ENCODE measurements at places on chromosomes 5 and 9.

DNA sequence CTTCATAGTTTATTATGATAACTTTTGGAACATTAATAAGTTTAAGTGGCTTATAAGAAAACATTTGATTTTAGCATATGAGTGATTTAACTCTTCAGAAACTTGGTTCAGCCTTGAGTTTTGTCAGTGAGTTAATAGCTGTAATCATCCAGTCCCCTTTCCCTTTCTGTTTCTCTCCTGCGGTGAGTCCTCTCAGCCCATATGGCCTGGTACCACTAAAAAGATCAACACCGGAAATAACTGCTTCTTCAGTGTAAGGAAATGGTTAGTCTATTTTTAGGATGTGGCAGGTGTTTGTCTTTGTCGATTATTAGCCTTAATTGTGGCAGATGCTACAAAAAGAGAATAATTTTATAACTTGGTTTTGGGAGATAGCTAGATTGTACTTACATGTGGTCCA lies 120.2 kb upstream of the GRHPR start:
- no peak for DNase-seq

DNA sequence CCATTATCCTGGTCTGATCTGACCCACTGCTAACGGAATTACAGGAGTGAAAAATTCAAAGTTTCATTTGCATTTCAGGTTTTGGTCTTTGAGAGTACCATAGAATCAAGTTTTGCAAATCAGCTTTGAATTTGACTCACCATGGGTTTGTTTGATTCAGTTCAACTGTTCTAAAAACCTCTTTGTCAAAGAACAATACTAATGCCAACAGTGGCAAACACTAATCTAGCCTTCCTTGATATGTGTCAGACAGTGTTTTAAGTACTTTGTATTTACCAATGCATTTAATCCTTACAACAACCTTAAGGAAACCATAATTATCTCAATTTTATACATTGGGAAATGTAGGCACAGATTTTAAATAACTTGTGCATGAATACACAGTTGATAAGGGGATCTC lies 10.1 kb upstream of the FSD1L start:
- DNase-seq, result no peak

- DNase-seq, result no peak
Observed at GRCh38 chr5:74240783-74241750, 399.5 kb downstream of the ENC1 start.

DNA sequence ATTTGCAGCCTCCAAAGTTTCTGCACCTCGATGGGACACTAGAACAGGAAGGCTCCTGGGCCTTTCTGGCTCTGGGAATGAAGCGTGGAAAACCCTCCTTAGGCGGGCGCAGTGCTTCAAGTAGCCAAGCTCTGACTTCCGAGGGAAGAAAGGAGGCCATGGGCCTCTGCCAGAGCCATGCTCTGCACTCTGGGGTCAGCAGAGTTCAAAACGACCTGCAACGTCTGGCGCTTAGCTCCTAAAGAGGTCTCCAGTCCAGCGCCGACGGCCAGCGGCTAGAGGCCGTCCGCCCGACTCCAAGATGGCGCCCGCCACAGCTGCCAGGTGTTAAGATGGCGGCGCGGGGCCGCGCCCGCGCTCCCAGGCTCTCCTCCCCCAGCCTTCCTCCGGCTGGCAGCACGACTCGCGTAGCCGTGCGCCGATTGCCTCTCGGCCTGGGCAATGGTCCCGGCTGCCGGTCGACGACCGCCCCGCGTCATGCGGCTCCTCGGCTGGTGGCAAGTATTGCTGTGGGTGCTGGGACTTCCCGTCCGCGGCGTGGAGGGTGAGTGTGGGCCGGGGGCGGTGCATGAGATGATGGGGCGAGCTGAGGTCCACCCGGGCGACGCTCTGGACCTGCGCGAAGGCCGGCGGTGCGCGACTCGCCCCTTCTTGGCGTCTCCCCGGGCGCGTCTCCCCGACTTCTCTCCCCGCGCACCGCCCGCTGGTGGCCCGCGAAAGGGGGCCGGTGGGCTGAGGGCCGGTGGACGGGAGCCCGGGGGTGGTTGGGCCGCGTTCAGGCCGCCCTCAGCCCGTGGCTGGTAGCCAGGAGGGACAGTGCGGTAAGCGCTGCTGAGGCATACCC lies at the start of gene TXNDC15:
Gene TXNDC15 (plus strand): TSS at position 385 of the 844 bp plus-strand sequence. CDS start 57 bp downstream, at position 442.
- DNase-seq, result peak; percentile 88

- no peak for DNase-seq
Observed at GRCh38 chr9:68710111-68710471, 5.1 kb downstream of the PIP5K1B start.

DNA sequence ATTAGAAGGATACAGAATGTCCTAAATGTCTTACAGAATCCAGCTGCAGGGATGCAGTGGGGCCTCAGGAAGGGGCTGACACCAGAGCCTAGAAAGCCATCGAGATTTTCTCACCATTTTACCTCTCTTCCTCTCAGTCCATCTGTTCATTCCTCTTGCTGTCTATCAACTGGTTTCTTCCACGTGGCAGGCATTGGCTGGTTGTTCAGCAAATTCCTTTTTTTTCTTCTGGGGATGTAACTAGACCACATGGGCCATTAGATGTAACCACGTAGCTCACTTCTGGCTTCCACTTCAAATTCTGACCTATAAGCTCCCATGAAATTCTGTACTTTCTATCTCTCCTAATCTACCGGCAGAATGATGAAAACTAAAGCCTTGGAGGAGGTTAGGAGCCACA lies 93.6 kb upstream of the MTAP start:
- DNase-seq, result no peak

DNA sequence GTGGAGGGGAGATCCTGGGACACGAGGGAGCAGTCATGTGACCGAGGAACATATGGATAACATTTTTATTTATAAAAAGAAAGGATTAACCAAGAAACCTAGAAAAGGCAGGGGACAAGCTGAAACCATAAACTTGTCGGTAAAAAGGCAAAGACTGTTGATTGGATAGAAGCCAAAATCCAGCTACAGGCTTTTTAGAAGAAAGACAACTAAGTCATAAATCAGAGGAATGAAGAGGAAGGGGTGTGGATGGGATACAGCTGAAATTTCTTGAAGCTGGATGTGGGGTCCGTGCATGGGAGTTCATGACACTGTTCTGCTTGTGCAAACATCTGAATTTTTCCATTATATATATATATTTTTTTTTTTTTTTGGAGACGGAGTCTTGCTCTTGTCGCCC lies 110.7 kb upstream of the PHYKPL start:
- no peak for DNase-seq

DNA sequence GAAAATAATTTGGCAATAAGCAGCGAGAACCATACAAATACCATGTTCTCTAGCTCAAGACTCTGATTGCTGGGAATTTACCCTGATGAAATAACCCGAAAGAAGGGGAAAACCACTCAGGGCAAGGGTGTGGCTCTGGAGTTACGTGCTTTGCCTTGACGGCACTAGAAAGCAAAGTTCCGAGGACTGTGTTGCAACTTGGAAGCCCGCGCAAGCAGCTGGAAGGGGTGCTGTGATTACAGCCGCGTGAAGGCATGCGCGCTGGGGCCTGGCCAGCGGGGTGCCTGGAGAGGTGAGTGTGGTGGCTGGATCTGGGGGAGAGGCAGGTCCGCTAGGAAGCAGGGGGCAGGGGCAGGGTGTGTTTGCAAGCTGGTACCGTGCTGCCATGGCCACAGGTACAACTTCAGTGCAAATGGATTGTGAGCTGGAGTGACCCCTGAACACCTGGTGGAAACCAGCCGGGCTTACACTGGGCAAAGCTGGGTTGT lies 52.6 kb upstream of the CNOT6 start:
- no peak for DNase-seq

- DNase-seq, result no peak
Observed at GRCh38 chr5:125112196-125112595, 365.8 kb upstream of the ZNF608 start.

DNA sequence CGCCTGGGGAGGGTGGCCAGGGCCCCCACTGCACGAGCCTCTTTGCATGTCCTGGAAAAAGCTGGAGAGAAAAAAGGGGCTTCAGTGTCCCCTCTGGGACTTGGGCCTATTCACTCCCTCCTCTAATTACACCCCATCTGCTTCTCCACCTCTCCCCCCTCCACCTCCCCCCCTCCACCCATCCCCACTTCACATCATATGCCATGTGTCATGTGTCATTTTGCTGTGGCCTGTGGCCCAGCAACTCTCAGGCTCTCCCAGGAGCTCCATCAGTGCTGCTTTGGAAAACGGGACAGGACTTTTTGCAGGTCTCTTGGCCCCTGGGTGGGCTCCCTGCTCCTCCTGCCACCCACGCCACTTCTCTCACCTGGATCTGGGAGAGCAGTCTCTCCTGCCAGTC lies 68.7 kb downstream of the NTNG2 start:
- no peak for DNase-seq

GRCh38 chr5:37714756-37715155 lies 125.1 kb downstream of the GDNF start:
- no peak for DNase-seq

DNA sequence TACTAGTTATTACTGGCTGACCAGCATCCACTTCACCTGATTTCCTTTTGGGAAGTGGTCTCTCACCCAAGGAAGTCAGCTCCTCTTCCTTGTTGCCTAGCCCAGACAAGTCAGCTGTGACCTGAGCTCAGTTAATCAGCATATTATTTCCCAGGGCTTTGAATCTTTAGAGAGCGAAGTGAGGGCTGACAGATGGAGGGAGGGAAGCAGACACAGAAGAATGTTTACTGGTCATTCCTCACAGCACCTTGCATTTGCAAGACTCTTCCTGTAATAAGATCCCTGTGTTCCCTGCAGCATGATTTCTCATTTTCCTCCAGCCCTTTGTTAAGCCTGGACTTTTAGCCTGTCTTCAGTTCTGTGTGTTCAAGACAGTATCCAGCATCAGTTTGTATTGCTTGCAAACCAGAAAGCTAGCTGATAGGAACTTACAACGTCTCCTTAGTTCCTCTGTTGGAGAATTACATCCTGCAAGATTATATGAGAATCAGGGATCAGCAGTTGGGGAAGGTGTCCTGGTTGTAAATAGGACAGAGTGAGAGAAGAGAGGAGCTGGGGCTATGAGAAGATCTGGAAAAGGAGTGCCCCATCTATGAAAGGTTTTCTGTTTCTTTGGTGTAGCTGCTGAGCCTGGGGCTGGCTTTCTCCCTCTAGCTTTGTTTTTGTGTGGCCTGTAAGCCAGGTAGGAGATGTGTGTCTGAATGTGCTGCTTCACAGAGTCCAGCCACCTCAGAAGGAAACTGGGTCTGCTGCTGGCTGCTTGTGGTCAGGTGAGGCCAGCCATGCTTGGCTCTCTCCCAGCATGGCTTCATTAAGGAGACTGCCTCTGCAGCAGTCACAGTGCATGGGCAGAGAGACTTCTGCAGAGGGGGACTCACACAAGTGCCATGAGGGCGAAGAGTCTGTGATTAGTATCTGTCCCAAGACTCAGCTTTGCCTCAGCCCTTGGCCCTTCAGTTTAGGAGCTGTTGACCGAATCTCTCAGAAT lies 50.3 kb downstream of the MAN2A1 start:
- DNase-seq, result no peak

- DNase-seq, result no peak
Observed at GRCh38 chr9:120845255-120845654, 2.5 kb upstream of the PSMD5 start.

DNA sequence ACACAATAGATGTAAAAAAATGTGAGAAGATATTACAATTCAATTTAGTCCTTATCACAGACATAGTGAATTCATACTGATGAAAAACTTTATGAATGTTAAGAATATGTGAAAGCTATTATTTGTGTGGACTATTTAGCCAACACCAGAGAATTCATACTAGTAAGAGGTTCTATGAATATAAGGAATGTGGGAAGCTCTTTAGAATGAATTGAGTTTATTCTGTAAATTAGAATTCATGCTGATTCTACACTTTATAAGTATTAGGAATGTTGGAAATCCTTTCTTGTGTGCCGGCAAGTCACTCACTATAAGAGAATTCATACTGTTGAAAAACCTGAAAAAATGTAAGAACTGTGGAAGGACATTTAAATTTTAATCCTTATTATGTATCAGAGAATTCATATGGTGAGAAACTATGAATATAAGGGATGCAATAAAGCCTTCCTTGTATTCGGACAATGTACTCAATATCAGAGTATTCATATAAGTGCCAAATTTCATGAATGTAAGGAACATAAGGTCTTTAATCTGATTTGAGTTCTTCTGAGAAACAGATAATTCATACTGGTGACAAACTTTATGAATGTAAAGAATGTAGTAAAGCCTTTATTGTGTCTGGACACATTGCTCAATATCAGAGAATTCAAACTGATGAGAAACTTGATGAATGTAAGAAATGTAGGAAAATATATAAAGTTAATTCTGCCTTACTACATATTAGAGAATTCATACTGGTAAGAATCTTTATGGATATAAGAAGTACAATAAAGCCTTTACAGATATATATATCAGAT lies 21.6 kb upstream of the PCDHA1 start:
- DNase-seq, result no peak

- DNase-seq, result no peak
Observed at GRCh38 chr5:139131062-139131461, 67.1 kb downstream of the SIL1 start.

- peak; percentile 16 for DNase-seq
Observed at GRCh38 chr9:107213561-107214028, 69.5 kb upstream of the RAD23B start.

DNA sequence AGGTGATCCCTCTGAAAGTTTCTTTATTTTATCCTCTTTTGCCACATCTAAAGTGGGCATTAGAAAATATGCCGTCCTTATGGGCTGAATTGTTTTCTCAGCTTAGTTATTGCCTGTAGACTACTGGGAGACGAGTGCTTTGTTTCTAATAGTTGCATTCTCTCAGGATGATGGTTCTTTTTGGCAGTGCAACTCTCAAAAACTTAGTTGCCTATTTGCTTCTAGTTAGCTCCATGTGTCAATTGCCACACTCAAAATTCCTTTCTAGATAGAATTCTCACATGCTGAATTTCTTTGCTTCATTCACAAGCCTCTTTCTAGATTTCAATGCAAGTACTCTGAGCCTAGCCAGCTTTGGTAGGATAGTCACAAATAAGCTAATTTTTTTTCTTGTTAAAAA lies 155.5 kb downstream of the FGF10 start:
- DNase-seq, result no peak

- DNase-seq, result peak; percentile 38
Observed at GRCh38 chr9:73183917-73184861, 32.5 kb downstream of the ANXA1 start.

GRCh38 chr9:37026113-37026930 lies 7.7 kb downstream of the PAX5 start:
- no peak for DNase-seq

- DNase-seq, result no peak
Observed at GRCh38 chr5:121841892-121842291, 9.8 kb upstream of the FTMT start.

DNA sequence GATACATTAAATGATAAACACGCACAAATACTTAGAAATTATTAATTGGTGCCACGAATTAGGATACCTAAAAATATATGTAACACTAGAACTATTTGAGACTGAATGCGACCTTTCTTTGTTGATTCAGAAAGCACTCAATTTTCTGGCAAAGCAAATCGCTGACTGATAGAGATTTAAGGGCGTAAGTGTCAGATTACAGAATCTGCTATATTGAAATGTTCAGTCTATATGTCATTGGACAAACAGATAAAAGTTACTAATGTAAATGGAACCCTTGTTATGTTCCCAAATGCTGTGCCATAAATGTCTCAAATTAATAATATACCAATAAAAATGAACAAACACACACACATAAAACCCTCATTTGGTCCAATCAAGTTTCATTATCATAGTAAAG lies 137.9 kb downstream of the MPDZ start:
- DNase-seq, result no peak

- no peak for DNase-seq
Observed at GRCh38 chr5:31407921-31408693, 123.8 kb downstream of the DROSHA start.

GRCh38 chr9:79663878-79664277 lies 92.1 kb downstream of the TLE4 start:
- DNase-seq, result no peak
